Testis (tissue), 5 donors: ENCODE measurements at places on chromosomes 13 and 19.

DNA sequence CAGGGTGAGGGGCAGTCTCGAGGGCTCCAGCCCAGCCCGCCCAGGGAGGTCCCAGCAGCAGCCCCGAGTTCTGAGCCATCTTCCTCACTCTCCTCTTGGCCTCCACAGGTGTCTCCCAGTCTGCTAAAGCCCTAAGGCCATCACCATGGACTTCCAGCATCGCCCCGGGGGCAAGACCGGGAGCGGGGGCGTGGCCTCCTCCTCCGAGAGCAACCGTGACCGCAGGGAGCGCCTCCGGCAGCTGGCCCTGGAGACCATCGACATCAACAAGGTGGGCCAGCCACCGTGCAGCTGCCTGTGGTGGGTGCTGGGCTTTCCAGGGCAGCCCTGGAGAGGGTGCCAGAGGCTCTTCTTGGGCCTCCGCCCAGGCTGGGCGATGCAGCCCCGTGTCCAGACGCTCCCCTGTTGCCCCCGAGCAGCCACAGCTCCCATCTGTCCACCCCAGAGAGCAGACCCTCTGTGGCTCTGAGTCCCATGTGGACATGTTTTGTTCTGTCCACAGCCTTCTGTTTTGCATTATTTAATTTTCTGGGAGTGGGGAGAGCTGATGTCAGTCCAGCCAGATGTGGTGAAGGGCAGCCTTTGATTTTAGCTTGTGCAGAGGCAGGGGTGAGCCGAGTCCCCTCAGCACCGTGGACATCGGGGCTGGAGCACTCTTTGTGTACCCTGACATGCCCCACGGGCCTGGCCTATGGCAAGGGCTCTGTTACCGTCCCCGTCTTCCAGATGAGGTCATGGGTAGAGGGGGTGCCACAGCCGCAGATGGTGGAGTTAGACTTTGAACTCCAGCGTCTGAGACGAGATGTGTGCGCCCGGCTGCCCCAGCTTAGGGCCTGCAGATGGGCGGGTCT is 5.6 kb upstream of the AMH start:
- no peak for DNase-seq

GRCh38 chr19:48674216-48674809 is 1.5 kb upstream of the NTN5 start:
- no peak for DNase-seq

GRCh38 chr13:21338156-21338555 is 120.9 kb downstream of the ZDHHC20 start:
- DNase-seq: peak; percentile 19

GRCh38 chr13:28630869-28631268 is 28.1 kb upstream of the POMP start:
- no peak for DNase-seq

DNA sequence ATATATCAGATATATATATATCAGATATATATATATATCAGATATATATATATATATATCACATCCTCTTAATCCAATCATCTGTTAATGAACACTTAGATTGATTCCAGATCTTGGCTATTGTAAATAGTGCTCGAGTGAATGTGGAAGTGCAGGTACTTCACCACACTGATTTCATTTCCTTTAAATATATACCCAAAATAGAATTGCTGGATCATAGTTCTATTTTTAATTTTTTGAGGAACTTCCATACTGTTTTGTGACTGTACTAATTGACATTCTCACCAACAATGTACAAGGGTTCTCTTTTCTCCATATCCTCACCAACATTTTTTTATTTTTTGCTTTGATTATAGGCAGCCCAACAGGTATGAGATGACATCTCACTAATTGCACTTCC is 277.5 kb downstream of the NHLRC3 start:
- DNase-seq: no peak

- peak; percentile 30 for DNase-seq
Observed at GRCh38 chr13:57353831-57354230, 186.8 kb downstream of the PRR20E start.

DNA sequence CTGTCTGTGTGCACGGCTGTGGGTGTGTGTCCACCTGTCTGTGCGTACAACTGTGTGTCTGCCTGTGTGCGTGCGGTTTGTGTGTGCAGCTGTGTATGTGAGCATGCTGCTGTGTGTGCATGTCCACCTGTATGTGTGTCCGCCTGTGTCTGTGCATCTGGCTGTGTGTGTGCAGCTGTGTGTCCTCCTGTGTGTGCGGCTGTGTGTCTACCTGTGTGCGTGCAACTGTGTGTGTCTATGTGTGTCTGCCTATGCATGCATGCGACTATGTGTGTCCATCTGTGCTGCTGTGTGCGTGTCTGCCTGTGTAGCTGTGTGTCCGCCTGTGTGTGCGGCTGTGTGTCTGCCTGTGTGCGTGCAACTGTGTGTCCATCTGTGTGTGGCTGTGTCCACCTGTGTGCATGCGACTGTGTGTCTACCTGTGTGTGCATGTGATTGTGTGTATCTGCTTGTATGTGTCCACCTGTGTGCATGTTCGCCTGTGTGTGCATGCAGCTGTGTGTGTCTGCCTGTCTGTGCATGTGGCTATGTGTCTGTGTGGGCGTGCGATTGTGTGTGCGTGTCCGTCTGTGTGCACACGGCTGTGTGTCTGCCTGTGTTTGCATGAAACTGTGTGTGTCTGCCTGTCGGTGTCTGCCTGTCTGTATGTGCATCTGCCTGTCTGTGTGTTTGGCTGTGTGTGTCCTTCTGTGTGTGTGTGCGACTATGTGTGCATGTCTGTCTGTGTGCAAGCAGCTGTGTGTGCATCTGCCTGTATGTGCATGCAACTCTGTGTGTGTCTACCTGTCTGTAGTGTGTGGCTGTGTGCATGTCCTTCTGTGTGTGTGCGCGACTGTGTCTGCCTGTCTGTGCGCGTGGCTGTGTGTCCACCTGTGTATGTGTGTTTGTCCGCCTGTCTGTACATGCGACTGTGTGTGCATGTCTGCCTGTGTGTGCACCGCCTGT is 57.1 kb upstream of the C13orf46 start:
- DNase-seq: no peak

DNA sequence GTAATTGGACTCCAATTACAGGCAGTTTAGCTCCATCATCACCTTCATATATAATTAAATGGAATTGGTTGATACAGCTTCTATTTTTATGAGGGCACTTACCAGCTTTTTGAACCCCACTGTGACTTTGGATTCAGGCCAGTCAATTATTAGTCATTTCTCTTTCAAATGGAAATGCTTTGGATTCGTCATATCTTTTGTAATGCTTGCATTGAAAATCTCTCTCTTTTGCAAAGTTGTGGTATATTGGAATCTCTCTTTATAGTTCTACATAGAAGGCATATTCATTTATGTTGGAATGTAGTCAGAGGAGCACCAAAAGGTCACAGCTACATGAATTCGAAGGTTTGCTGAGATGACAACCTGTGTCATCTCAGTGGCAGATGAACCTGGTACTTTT is 1074.3 kb upstream of the SLC10A2 start:
- DNase-seq: no peak
